ENCODE measurements at places on chromosomes 3 and 15.

DNA sequence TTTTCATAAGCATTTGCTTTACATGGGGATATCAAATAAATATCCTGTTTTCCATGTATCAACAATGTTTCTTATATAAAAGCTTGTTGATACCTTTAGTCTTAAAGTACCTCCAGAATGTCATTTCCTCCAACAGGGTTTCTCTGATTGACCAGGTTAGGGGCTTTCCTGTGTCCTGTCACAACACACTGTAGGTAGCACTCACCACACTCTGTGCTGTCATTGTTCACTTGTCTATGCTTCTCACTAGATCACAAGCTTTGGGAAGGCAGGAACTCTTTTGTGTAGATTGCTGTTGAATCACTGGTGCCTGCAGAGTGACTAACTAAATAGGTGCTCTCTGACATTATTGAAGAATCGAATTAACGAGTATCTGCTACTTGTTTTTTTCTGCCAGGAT lies 49.8 kb downstream of the USP50 start:
- DNase-seq: no peak

GRCh38 chr3:179074656-179075055 lies 3.0 kb upstream of the ZMAT3 start:
- DNase-seq: no peak

DNA sequence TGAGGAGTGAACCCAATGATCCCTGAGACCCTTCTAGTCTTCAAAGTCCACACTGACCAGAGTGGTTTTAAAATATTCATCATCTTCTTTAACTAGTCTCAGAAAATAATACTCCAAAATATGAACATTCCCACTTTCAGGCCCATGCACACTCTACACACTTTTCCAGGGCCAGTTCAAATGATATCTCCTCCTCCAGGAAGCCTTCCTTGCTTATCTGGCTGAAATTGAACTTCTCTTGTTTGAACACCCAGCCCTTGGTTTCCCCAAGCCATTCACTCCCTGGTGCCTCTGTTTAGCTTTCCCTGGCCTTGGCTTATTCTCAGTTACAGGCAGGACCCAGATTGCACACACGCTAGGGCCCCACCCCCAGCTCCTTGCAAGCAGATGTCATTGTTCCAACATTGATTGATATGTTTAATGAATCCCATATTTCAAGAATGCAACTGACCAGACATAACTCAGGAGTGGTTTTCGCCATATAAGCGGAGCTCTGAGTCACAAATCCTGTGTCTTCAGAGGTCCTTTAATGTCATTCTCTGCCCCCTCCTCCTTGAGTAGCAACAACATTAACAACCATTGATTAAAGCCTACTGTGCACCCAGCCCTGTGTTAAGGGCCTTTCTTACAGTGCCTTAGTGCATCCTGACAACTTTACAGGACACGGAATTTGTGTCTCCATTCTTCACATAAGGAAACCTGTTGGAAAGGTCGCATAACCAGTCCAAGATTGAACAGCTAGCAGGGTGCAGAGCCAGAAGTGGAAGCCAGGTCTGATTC lies 2.1 kb downstream of the ITGA11 start:
- peak; percentile 92 for DNase-seq

- DNase-seq: peak; percentile 51
Measured at GRCh38 chr3:177729956-177730681, 532.8 kb upstream of the TBL1XR1 start.

DNA sequence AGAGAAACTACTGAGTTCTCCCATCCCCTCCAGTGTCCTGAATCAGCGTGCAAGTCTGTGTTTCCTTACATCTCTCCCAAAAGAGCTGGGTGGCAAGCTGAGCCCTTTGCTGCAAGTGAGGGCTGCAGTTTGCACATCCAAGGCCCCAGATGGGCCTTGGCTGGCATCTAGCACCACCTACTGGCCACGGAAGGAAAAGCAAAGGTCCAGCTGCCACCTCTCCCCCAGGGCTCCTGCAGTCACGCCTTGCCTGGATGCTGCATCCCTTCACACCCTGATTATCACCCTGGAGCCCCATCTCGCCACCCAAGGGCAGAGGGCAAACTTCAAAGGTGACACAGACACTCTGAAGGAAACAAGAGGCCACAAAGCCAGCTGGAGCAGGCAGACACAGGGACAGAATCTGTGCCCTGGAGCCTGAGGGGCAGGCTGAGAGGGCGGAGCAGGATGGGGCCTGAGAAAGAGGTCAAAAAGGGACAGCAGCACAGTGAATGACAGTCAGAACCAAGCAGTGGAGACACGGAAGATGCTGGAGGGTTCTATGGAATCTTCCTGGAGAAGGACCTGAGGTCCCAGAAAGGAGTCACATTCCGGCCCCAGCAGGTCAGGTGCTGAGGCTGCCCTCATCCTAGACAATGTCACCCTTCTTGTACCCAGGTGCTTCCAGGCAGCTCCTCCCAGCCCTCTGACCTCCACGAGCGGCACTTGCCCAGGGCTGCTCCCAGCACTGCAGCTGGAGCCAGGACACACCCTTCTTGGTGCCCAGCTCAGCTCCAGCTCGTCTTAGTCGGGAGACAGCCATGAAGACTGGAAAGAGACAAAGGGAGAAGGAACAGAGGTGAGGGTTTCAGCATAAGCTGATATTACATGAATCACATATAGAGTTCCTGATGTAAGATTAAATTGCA lies 18.3 kb upstream of the NTRK3 start:
- peak; percentile 57 for DNase-seq

GRCh38 chr3:48042071-48042760 lies 26.0 kb upstream of the MAP4 start:
- DNase-seq: no peak

GRCh38 chr15:36880224-36880912 lies 220.0 kb downstream of the MEIS2 start:
- DNase-seq: no peak

- DNase-seq: peak; percentile 43
Measured at GRCh38 chr3:32577581-32578556, 7.2 kb upstream of the DYNC1LI1 start.

GRCh38 chr3:64158334-64158733 lies 66.9 kb downstream of the PRICKLE2 start:
- DNase-seq: peak; percentile 49

DNA sequence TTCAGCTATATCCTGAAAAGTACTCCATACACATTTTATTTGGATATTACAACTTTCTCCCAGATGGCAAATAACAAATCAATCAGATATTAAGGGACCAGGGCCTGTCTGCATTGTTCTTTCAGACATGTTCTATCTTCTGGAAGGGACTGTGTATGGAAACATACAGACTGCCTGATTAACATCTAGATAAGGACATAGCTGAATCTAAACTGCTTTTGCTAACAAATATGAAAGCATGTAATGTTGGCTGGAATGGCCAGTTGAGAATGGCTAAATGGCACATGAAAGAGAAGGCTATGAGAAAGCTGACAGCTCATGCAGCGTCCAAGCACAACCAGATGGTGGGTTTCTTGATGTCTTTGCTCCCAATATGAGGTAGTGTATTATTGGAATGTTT lies 149.4 kb downstream of the CFAP20DC start:
- no peak for DNase-seq

GRCh38 chr15:80776420-80777045 lies 2.6 kb upstream of the CEMIP start:
- DNase-seq: peak; percentile 67

DNA sequence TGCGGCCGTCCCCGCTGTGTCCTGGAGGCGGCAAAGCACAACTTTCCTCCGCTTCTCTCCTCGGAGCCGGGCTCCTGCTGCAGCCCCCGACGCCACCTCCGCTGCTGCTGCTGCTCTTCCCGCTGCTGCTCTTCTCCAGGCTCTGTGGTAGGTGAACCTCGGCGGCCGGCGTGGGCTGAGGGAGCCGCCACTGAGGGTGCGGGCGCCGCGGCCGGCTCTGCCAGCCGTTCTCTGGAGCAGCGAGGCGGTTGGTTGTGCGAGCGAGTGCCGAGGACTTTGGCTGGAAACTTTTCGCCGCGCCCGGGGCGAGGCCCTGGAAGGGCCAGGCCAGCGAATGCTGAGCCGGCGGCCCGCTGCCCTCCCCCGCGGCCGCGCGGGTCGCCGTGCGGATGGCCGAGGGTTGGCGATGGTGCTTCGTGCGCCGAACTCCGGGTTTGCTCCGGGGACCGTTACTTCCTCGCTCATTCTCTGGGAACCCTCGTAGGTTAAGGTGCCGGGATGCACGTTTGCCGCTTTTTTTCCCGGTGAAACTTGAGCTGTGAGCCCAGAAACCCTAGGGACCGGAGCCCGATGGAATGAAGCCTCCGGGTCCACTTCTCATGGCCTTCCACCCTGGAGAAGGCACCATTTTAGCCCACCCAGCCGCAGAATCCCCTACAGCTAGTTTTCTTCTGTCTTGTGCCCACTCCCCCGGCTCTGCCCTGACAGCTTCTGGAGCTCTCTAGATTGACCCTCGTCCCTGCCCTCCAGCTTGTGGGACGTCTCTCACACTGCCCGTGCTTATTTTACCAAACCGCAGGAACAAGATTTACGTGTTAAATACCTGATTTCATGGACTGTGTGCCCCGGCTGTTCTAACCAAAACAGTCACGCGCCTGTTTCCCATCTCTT lies 660 bp downstream of the NECTIN3 start:
- no peak for DNase-seq
